Retina (tissue), 1 donor: ENCODE measurements at places on chromosomes 6 and 20.

DNA sequence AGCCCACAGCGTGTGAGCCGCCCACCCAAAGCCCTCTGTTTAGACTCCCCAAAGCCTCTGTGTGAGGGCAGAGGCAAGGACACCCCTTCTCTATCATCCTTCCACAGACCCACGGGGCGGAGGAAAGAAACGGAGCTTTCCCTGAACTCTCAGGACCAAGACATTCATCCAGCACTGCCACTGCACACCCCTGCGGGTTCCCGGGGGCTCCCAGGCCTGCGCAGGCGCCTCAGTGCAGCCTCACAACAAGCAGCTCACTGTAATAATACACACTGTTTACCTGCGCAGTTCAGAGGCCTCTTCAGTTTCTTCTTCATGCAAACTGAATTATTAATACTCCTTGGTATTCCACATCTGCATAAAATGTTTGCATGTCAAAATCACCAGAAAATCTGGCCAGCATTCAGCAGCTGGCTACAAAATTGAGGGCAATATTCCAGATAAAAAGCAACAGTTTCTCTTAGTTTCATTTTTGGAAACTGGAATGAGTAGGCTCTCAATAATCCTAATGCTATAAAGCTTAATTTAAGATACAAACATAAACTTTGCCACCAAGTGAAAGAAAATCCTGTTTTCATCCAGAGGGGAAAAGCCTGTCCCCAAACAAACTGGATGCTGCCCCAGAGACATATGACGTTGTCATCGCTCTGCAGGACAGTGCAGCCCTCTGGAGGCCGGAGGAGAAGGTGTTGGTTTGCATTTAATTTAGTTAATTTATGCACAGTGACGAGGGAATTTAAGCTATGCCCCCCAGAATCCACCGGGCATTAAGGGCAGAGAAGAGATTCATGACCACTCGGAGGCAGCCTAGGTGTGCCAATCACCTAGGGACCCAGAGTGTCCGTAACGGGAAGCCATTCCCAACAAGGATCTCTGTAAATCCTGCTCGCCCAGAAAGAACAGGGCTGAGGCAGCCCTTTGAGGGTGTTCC is 45.3 kb downstream of the NINL start:
- DNase-seq = no peak

DNA sequence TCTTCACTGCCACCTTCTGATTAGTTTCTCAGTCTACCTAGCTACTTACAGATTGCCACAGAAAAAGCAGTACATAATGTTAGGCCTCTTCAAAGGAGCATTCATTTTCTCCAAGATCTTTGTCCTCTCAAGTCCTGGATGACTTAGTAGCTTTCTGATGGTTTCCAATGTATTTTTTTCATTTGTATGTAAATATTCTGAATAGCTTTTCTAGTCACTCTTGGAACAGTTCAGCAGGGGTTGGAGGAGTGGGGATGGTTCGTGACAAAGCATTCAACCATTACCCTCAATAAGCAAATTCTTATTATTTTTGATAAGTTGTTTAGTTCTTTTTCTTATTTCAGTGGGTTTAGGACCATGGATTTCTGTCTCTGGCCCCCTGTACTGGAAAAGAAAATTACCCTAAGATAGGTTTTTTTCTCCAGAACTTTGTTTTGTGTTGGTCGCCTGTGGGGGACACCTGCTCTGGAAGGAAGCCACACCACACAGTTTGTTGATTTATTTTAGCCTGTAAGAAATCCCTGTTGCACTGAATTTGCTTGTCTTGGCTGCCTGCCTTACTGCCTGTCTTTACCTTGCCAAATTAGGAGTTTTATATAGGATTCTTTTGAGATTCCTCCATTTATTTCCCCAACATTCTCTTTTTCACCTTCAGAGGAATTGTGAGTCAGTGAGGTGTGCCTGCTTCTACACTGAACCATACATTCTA is 247.9 kb downstream of the RFPL4B start:
- no peak for DNase-seq

DNA sequence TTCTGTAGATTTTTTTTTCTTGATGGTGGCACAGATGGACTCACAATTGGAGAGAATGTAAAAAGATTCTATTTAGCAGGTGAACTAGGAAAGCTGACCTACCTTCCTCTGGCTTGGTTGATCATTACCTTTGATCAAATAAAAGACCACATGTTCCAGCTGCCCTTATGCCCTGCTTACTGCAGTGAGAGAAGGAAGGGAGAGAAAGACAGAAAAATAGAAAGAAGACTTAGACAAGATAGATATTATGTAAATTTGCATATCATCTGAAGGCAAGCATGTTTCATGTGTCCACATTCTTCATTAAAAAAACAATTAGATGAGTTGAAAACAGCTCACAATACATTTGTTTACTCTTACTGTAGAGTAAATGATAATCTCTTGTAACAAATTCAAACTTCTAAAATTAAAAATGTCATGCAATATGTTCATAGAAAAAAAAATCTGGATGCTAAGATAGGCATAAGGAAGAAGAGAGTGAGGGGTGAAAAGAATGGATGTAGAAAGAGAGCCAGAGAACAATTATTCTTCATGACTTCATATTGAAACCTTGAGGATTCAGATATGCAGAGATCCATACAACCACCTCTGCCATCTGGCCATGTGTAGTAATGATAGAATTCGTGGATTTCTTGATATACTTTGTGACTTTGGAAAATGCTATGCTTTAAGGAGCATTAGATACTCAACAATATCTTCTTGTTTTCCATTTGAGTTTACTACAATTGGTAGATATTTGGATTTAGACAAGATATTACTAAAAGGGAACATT is 71.7 kb downstream of the RFX6 start:
- no peak for DNase-seq

DNA sequence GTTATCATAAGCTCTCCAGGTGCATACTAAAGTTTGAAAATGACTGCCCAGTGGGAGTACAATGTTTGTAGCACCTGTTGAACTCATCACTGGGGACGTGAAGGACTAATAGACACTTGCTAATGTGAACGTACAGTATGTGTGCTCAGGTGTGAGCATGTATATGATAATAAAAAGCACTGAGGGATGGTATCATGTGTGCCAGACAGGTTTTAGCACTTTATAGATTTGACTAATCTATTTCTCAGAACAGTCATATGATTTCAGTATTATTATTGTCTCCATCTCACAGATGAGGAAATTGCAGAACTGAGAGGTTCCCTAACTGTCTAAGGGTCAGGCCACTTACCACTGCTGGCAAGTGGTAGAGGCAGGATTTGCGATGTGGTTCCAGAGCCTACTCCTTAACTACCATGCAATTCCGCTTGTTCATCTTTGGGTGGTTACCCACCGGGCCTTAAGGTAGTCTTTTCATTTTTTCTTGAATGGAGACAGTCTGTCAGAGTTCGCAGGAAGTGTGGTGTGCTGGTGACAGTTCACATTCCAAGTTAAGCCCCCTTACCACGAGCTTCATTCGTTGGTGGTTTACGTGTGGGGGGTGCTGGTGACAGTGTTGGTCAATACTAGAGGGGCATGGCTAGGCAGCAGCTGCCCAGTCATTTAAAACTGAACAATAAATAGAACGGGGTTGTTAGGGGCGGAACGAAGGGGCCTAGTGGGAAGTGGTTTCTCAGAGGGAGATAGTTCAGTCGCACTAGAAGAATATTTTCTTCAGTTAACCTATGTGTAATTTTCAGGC is 46.8 kb downstream of the RREB1 start:
- DNase-seq = no peak

DNA sequence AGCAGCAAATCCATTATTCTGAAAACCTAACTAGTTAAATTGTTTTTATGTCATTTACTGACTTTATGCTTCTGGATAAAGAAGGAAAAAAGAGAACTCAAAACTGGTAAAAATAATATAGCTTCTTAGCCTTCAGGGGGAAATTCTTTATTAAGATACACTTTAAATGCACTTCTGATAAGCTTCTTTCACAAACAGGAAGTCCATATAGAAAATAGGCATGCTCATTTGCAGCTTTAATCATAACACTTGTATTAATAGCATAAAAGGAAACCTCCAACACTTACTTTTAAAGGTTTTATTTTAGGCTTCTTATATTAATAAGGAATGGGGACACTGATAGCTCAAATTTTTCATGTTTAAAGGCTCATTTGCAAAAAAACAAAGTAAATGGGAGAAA is 538.0 kb upstream of the SLC35B3 start:
- DNase-seq = no peak

DNA sequence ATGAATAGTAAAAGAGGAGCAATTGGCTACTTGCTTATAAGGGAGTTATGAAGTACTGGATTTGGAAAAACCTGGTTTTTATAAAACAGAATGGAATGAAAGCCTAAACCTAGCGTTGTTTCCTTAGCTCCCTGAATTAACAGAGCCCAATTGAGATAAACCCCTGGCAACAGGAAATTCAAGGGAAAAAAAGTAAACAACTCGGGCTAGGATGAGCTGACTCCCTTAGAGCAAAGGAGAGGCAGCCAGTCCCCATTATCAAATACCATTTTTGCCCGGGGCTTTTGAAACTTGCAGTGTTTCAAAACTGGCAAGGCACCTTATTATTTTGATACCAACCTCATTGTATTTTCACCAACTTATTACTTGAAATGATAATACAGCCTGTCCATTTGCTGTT is 587.5 kb downstream of the CD109 start:
- DNase-seq = no peak

DNA sequence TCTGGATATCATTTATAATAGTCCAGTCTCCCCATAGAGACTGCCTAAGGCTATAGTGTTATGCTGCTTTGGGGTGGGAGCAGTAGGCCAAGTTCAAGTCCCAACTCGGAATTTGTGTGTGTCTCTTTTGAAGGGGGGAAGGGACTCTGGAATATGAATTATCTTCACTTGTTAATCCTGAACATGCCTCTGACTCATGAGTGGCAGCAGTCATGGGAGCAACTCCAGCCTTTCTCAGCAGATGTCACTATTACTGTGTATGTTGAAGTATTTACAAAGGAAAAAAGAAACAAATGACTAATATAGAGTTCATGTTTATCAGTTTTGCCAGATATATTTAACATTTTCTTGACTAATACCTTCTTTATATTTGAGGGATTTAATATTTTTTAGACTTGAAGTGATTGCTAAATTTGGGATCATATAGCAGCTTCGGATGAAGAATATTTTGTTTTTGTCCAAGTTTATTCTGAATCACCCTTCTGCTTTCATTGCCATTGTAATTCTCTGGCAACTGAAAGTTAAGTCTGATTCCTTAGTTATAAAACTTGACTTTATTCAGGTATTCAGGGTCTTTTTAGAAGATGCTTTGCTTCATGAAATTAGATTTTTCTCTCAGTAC is 23.4 kb downstream of the FAM217A start:
- DNase-seq = no peak

DNA sequence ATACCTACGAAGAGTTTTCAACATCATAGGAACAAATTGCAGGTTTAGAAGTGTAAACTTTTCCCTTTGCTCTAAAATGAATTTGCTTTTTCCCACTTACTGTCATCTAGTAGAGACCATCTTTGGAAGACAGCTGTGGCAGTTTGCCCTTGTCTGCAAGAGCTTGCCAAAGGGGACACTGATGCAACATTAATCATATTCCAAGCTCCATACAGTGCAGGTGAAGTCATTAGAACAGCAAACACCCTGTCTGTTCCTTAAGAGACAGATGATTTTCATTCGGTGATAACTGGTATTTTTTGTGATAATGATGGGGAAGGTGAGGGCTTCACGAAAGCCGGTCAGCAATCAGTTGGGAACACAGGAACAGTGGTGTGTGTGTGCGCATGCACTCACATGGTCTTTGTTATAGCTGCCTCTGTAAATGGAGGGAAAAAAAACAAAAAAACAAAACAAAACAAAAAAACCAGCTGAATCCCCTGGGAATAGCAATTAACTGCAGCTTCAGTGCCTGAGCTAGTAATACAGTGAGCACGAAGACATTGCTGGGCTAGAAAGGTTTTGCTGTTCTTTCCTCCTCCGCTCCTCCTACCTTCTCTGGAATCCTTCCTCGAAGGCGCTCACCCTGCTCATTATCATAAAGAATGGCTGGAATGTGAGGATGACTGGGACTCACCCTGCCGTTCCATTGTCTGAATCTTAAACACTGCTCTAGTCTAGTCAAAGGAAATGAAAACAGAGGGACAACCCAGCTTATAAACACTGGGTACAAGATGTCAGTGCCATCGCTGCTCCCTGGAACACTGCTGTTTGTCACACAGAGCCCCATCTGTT is 35.2 kb upstream of the KIF13A start:
- peak; percentile 76 for DNase-seq

DNA sequence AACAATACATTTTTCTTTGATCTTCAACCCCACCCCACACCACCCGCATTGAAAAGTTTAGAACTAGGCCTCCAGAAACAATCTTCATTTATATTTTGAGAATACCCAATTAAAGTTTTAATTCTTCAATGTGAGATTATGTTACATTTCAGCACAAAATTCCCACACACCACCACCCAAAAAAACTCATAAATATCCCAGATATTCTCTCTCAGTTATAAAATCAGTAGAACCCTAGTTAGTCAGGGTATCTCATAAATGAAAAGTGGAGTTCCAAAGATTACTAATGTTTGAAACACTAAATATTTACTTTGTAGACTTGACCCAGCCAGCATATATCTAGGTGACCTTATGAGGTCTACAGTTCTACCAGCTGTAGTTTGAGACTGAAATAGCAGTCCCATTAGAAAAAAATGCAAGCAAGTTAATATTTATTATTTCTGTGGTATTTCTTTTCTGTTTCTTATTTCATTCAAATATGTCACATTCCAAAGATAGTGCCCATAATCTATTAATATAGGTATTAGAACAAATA is 371.0 kb downstream of the TENT5A start:
- no peak for DNase-seq

GRCh38 chr6:13431861-13432465 is 55.4 kb downstream of the GFOD1 start:
- no peak for DNase-seq

DNA sequence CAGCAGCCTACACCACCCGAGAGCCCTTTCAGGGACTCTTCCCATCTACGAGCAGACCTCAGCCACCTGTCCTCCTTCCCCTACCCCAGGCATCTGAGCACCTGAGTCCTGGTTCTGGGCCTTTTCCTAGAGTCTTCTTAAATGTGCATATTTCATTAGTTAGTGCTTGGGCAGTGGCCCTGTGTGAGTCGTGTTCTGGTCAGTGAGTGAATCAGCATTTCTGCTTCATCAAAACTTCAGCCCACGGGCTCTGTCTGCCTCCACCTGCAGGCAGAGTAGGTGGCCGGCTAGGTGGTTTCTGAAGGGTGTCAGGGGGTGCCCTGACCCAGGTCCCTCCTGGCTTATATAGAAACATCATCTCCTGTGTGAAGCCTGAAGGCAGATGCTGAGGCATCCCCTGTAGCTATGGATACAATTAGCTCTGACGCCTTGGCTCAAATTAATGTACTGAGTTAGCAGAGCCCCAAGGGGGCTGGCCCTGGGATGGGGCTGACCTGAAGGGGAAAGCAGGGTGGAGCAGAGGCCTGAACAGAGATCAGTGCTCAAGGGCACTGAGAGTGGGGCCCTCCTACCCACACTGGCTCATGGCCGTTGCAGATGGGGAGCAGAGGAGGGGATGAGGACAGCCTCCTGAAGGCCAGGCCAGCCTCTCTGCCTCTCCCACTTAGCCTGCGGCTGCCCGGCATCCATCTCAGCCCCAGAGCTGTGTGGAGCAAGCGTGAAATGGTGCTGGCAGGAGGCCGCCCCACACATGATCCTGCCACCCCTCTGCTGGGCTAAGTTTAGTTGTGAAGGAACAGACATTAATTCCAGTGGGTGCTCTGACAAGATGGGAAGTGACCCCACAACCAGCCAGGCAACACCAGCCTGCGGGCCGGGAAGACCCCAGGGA is 13.6 kb downstream of the IP6K3 start:
- DNase-seq = peak; percentile 76

GRCh38 chr6:62891065-62891647 is 320.1 kb upstream of the FKBP1C start:
- no peak for DNase-seq
